ENCODE measurements at places on chromosomes 5 and 9.

GRCh38 chr5:180315762-180316212 is 23.9 kb upstream of the MAPK9 start:
- peak; percentile 78 for DNase-seq

GRCh38 chr9:31119890-31120454 is 1264.5 kb upstream of the ACO1 start:
- DNase-seq, result no peak

DNA sequence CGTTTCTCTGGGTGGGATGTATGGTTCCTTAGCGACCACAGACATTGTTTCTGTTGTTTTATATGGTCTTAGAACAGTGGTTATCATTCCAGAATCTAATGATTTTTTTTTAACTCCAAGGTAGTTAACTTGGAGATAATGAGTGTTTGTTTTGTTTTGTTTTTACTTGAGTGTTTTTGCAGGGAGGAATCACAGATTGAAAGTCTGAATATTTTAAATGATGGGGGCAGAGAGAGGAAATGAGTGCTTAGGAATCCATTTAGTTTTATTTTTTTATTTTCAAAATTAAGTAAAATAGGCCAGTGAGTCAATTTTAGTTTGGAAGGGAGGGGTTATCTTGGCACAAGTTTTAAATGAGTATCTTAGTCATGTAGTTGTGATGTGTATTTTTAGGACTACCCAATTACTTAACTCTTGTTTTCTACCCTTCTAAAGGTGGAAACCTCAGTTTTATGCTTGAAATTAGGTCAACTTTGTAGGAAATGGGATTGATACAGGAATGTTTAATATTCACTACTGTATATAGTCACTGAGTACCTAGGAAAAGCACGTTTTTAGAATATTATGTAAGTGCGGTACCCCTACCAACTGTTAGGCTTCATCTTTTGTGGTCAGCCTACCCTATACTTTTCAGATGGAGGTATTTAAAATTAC is 2.0 kb downstream of the UBE2R2 start:
- DNase-seq, result peak; percentile 68

DNA sequence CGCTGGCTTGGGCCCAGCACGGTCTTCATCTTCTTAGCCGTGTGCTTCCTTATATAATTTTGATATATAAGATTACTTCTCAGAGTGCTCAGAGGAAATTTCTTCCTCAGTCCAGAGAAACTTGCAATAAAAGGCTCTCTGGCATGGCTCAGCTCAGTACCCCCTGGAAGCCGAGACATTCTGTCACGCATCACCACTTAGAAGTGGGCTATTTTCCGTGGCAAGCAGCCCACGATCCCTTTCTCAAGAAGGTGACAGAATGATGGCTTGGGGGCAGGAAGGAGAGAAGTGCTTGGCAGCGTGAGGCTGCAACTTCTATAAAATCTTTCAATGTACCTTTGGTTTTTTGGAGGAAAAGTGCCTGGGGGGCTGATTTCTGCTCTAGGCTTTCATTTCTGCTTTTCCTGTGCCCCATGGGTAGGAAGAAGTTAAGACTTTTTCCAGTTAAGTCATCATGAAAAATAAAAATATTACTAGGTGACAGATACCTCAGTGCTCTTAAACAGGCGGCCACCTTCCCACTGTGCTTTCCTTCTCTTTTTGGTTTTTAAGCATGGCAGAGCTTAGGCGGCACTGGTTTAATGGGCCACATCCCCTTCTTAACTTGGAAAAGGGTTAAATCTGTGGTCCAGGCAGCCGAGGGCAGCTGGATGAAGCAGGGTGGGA is 104.6 kb downstream of the MVB12B start:
- no peak for DNase-seq

DNA sequence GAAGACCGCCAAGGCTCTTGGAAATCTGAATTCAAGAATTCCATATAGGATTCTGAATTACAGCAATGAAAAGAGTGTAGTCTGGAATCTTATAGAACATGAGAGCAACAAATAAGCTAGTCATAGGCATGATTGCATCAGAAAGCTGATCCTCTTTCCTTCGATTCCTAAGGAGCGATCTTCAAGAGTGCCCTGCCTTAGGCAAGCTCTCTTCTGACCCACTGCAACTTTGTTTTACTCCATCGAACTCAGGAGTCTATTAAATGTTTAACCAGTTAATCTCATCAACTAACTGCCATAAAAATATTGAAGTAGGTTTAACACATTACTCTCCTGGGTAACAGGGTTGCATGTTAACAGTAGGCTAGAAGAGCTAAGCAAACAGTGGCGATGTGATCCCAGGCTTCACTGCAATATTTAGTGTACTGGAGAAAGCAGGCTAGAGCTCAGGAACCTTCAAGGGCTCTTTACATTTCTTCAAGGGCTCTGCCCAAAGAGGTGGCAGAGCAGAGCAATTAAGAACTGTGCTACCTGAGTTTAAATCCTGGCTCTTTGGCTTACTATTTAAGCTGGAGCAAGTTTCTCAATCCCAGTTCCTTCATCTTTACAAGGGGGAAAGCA is 146.3 kb downstream of the RORB start:
- no peak for DNase-seq

DNA sequence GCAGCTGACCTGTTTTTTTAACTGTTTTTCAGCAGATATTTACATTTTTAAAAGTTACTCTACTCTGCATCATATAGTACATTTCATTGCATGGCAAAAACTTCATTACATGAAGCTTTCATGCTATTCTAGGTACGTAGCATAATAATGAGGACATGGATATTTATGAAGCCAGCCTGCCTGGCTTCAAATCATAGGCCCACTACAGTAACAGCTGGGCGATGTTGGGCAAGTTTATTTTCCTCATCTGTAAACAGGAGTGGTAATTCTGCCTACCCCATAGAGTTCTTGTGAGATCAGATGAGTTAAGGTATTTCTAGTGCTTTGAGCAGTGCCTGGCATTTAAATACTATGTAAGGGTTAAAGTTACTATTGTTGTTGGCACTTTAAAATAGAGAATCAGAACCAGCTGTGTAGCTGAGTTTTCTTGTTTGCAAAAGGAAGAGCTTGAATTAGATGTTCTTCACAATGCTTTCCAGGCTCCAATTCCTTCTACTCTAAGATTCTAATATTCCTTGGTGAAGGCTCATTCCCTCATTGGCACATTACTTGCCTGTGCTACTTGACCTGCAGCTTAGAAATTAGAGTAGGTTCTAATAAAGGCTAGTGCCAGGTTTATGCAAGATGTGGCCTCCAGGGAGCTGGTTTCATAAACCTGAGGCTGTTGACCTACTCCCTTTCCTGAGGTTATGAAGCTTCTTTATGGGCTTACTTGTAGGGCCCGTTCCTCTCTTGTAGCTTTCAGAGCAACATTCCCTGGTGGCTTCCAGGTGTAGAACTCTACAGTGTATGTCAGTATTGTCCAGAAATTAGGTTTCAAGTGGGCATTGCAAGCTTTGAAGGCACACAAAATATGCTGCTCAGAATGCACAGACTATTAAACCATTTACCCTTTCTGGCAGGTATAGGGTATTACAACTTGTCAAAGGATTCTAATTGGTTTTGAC is 14.5 kb downstream of the ANP32B start:
- no peak for DNase-seq

- DNase-seq, result no peak
Observed at GRCh38 chr5:148897842-148898241, 71.4 kb downstream of the ADRB2 start.

DNA sequence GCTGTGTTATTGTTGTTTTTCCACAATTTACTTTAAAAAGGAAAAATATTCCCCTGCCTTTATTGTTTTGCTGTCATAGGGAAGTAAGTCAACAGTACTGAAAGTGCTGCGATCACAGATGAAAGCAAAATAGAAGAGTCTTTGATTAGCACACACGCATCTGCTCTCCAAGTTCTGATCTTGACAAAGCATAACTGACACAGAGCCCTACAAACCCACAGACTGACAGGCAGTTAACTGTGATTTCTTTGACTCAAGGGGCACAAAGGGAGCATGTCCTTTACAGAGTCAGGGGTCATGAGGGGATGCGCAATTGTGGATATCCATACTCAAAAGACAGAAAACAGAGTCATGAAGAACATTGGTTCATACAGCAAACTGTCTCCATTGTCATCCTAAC is 123.7 kb downstream of the SNCAIP start:
- DNase-seq, result no peak

DNA sequence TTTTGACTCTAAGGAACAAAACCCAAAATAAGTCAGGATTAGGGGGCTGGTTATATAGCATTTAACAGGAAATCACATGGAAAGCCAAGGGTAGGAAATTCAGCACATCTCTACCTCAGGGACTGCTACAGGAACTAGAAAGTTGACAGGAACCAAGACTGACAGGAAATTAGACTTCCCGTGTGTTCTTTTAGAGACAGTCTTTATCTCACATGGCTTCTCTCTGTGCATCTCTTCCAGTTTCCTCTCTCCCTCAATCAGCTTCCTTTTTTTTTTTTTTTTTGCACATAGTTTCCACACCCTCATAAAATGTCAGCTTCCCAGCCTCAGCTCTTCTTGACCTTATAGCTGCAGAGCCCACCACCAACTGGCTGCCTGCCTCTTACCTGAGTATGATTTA is 4.8 kb downstream of the RECK start:
- no peak for DNase-seq

DNA sequence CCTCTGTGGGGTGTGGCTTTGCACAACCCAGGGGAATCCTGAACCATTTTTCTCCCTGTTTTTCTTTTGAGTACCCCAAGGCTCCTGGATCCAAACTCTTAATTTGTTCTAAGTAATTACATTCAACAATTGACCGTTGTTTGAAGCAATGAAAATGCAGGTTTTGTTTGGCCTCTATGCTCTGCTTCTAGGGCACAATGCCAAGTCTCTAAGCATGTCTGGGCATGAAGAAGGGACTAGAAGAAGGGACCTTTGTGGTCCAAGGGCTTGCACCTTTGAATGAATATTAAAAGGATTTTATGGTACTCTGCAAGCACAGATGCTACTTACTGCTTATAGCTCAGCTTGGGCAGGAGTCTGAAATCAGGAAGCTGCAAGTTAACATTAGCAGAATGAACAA is 6.6 kb upstream of the ENC1 start:
- DNase-seq, result no peak
